ENCODE measurements at places on chromosomes 12 and 14. TPM values are rescaled to one million over a fixed set of nuclear protein-coding genes. Genes with fewer than 3 reads are reported as not detected.

DNA sequence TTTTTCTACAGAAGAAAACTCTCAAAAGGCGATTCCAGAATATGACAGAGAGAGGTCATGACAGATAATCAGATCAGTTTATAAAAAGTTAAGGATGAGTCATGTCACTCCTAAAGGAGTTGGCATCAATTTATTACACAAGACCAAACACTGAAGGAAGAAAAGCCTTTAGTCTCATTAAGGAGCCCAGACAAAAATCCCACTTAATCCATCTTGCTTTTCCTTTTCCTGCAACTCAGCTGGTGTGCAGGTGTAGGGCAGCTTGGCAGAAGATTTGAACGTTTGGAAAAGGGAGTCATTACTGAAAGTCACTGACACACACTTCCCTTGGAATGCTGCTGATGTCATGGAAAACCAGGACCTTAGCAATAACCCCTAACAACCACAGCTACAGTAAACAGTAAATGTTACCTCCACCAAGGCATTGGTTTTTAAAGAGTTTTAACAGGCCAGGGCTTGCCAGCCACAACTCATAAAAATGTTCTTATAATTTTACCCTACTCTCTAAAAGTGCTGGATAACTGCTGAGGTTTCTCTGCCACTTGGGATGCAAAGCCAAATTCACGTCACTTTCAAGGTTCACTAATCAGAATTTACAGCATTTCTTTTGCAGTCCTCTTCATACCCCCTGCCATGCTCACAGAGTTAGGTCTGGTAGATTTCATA, 320.6 kb downstream of the RAD51B start:
- no peak for DNase-seq

The HAL gene
- total RNA-seq: 1.2 TPM

DNA sequence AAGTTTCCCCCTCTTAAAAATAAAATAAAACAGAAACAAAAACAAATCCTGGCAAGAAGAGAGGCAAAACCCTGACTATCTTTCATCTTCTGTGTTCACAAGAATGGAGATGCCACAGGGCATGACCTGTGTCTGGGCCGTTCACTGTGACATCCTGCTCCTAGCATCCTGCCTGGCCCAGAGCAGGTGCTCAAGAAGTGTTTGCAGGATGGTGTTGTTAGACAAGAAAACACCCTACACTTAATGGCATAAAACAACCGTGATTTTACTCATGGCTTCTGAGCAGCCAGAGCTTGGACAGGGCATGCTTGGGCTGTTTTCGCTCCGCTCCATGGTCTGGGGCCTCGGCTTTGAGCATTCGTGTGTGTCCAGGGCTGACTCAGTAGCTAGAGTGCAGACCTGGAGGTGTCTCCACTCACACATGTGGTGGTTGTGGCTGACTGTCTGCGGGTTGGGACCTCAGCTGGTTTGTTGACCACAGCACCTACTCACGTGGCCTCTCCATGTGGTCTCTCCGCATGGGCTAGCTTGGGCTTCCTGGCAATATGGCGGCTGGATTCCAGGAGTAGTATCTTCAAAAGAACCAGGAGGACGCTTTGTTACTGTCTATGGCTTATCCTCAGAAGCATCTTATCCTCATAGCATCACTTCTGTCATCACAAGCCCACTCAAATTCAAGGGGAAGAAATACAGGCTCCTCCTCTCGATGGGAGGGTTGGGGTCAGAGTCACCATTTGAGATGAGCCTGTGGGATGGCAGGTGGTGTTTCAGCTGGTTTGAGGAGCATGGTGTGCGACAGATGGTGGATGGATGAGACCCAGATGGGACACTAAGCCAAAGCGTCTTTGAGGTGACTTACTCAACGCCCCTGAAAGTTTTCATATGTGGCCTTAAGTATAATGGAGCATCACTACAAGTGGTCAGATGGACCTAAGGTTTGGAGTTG, 33.2 kb upstream of the FZD10 start:
- DNase-seq: no peak

GRCh38 chr12:25286837-25287236, 36.1 kb upstream of the KRAS start:
- no peak for DNase-seq

GRCh38 chr14:77691259-77691658, 16.6 kb downstream of the ALKBH1 start:
- no peak for DNase-seq

The TBC1D30 gene
- total RNA-seq: 0.41 TPM

DNA sequence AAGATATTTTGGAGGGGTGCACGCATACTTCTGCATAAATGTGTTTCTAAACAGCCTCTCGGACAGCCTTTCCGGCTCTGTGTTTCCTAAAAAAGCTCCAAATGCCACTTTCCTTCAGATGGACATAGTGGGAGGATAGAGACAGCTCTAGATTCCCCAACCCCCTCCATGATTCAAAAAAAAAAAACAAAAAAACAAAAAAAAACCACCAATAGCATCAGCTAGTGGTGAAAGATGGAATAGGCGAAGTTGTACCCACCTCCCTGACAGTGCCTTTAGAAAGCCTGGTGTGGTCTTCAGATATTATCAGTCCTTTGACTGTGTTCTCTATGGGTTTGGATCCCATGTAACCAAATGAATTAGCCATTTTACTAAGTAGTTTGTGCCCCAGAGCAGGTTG, 94.1 kb downstream of the PHETA1 start:
- DNase-seq: no peak

GRCh38 chr14:96902004-96902403, 104.8 kb downstream of the VRK1 start:
- no peak for DNase-seq

GRCh38 chr14:90883782-90884181, 67.6 kb upstream of the TTC7B start:
- no peak for DNase-seq

DNA sequence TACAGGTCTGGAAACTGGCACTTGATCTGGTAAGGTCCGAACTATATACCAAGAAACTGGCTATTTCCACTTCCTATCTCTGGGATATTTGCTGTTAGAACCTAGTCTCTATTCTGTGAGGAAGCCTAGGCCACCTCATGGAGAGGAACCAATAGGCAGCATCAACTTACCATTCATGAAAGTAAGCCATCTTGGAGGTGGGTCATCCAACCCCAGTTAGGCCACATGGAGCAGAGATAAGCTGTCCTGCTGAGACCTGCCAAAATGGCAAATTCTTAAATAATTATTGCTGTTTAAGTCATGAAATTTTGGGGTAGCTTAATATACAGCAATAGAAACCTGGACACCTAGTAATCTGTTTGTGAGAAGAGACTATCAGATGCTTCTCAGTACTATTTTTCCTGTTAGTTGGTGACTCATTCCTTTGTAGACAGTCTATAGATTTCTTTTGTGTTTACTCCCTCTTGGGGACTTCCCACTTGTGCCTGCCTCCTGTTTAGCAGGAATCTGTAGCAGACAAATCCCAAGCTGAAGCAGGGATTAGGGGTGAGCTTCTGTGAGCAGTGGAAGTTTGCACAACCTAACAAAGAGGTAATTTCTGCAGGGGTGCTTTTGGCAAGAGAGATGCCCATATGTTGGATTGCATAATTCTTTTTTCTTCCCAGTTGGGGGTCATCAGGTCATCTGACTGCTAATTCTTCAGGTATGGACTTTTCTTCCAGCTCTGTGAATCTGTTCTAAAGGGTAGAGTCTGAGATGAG, 136.8 kb downstream of the IGF1 start:
- DNase-seq: no peak

- DNase-seq: no peak
These were observed 519.9 kb downstream of the C12orf50 start for GRCh38 chr12:87509237-87509820.

- no peak for DNase-seq
These were observed 23.1 kb upstream of the COL2A1 start for GRCh38 chr12:48027183-48028002.

- no peak for DNase-seq
These were observed 65.5 kb upstream of the SLC38A4 start for GRCh38 chr12:46891306-46891705.

DNA sequence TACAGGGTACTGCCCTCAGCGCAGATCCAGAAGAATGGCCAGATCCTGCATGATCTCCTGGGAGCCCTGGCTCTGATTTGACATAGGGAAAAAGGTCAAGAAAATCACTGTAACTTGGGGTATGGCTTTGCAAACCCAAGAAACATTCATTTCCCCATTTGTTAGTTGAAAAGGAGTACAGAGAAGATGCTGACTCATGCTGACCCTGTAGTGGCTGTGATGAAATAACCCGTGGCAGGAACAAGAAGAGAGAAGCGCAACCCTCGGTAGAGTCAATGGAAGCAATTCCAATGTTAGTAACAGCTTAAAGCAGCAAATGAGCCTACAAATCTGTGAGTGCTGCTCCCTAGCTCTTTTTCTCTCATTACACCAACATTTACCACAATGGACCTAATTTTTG, 281.6 kb upstream of the NPAS3 start:
- DNase-seq: no peak

GRCh38 chr12:49336645-49337584, at the start of gene C1QL4:
Gene C1QL4 (minus strand): TSS chr12:49337188. CDS start chr12:49336477, 711 bp downstream.
- peak; percentile 82 for DNase-seq

DNA sequence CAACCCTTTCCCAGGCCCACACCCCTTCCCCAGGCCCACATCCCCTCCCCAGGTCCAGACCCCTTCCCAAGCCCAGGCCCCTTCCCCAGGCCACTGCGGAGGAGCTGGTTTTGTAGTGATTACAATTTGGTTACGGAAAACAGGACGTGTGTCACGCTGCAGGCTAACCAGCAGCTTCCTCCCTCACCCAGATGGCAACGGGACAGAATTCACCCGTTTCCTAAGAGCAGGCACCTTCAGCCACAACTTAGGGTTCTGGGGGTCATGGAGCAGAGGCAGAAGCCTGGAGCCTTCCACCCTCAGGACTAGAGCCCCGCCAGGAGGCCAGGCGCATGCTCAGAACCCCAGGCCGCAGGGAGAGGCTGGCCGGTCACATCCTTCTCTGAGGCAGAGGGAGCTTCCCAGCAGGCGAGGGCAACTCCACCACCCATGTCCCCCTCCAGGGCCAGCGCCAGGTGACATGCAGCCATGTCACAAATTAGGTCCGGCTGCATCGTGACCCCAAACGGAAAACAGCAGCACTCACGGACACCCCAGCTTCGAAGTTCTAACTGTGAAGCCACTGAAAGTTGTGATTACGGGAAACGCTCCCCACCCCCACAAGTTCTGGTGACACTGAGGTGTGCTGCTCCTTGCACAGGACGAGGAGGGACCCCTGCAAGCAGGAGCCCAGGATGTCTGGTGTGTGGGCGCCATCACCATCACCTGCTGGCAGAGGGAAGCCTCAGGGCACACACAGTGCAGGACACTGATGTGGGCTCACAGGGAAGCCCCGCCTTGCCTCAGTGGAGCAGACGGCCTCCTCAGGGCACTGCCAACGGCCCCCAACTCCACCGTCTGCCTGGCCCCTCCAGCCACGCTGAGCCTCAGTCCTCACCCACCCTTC, 7.7 kb downstream of the BRF1 start:
- peak; percentile 55 for DNase-seq

DNA sequence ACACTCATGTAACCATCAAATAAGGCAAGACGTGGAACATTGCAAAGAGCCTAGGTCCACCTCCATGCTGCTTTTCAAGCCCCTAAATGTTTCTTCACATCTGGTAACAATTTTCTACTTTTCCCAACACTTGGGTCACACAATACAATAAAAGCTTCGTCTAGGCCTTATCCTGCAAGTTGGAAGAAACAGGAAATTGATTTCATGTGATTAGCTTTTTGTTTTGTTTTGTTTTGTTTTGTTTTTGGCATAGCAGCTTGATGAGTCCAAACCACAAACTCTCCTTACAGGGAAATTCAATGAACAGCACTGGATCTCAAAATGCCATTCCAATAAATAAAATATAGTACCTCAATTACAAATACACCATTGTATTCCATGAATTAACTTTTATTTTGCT, 19.3 kb downstream of the TAS2R50 start:
- no peak for DNase-seq

The SDR39U1 gene
- total RNA-seq: 50.6 TPM

The HSPB8 gene
- not detected for total RNA-seq

DNA sequence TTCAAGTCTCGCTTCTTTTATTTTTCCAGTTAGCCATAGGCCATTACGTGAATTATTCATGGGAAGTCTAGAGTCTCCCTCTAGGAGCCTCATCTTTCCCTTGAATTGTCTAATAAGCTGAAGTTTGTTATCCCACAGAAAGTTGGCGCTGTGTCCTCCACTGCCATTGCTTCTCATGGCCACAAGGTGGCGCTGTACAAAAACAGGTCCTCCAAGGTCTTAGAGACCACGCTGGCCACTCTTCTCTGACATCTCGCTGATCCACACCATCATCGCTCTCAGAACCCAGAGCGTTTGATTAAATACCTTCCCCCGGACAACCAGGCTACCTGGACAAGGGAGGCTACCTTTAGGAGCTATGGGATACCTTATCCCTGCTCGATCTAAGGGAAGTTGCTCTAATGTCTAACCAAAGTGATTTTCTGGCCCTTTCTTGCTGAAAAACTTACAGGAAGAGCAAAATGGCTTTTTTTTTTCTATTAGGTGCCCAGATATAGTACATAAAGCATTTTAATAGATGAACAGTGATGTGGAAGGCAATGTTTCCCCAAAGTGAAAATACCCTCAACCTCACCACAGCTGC, 110.0 kb downstream of the CCDC60 start:
- DNase-seq: peak; percentile 50

DNA sequence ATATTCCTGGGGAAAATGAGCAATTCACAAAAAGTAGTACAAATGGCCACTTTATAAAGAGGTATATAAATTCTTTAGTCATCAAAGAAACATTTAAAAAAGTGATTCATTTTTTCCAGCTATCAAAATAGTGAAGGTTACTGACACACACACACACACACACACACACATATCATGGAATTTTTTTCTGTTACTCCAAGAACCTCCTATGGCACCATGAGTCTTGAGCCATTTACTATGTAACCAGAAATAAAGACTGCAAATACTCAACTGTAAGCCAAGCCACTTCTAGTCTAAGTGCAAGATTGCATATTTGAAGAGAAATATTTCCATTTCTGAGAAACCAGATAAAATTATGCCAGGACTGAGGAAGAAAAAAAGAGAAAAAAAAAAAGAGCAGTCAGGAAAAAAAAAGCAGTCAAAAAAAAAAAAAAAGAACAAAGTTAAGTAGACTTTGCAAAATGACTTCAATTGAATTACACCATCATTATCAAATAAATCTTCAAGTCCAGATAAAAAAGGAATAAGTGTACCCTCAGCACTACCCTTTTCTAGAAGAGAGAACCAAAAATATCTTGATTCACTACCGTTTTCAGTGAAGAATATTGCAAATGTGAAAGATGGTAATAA, 275.7 kb downstream of the DAD1 start:
- no peak for DNase-seq

GRCh38 chr12:107275530-107275929, 182.2 kb upstream of the CRY1 start:
- no peak for DNase-seq

DNA sequence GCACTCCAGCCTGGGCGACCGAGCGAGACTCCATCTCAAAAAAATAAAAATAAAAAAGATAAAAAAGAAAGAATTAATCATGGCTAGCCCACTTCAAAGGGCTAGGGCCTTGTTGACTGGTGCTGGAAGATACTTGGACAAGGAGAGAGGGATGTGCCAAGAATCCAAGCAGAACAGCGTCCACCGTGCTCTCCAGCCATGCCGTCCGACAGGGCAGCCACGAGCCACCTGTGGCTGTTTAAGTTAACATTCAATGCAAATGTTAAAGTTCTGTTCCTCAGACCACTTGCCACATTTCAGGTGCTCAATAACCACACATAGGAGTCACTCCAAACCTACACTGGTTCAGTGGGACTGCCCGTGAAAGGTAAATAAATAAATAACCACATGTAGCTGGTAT, 21.4 kb downstream of the SLC6A13 start:
- no peak for DNase-seq
